Sigmoid colon (tissue), 7 donors: ENCODE measurements at places on chromosomes 6 and 20. TPM values are rescaled to one million over a fixed set of nuclear protein-coding genes. Genes with fewer than 3 reads are reported as not detected.

SMOC2 gene
- total RNA-seq: 36.4 TPM

EDN3 gene
- total RNA-seq: 0.27 TPM

LMBRD1 gene
- total RNA-seq: 58.9 TPM

TBC1D32 gene
- total RNA-seq: 4.6 TPM

VGLL2 gene
- not detected for total RNA-seq

NKX2-2 gene
- not detected for total RNA-seq

PSORS1C2 gene
- total RNA-seq: not detected

ZC2HC1B gene
- not detected for total RNA-seq
